ENCODE measurements at places on chromosomes 13 and 19.

- DNase-seq: no peak
These were observed 242.6 kb upstream of the RFC3 start for GRCh38 chr13:33575378-33575777.

DNA sequence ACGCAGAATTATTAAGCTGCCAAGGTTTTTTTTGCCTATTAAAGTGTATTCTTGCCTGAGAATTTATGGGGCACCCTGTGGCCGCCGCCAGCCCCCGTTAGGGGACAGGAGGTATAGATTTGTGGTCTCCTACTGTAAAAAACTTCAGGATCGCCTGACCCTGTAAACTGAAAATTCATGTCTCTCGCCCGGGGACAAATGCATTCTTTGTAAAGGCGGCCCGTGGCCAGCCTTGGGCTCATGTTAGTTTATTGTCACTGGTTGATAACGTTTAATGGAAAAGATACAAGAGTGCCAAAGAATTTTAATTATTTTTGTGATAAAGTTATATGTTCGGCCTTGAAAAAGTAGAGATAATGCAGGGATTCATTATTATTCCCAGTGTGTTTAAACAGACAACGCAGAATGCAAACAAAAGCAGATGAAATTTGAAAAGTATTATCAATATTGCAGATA lies 141.7 kb downstream of the URI1 start:
- DNase-seq: no peak

GRCh38 chr19:4814625-4815425 lies 16.7 kb downstream of the TICAM1 start:
- DNase-seq: no peak

DNA sequence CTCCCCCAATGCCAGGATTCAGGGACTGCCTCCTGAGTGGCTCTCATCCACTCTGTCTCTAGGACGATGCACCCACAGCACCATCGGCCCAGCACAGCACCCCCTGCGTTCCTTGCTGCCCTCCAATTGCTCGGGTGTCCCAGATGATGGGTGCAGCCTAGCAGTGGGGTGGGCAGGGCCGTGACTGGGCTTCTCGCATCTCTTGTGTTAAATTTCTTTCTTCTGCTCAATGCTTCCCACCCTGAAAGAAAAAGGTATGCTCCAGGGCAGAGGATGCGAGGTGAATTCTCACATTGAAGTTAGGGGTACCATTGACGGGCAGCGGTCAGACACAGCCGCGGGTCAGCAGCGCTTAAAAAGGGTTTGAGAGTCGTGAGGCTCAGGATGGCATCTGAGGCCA lies 232.4 kb upstream of the SGCG start:
- DNase-seq: no peak

- DNase-seq: no peak
These were observed 543.6 kb upstream of the GPC6 start for GRCh38 chr13:92682832-92683517.

DNA sequence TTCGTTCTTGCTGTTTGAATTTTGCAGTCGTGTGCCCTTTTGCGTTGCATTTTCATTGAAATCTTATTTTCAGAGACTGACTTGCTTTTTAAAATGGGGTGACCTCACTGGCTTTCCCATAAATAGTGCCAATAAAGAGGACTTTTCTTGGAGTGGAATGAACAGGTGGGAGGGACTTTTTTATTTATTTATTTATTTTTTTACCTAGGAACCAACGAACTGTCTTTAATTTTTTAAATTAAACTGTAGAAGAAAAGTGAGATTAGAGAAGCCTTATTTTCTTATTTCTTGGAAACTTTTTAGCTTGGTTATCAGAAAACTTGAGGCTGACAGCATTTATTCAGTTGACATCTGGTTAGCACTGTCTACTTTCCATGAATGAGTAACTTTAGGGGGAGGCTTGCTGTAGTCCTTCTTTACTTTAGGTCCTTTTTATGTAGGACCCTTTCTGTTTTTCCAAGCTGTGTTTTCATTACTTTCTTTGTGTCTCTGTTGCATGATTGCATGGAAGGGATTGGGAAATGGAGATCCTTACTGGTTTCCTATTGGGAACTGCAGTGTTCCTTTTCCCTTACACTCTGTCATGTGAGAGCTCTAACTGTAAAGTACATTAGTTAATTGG lies 1.7 kb downstream of the SLAIN1 start:
- no peak for DNase-seq

DNA sequence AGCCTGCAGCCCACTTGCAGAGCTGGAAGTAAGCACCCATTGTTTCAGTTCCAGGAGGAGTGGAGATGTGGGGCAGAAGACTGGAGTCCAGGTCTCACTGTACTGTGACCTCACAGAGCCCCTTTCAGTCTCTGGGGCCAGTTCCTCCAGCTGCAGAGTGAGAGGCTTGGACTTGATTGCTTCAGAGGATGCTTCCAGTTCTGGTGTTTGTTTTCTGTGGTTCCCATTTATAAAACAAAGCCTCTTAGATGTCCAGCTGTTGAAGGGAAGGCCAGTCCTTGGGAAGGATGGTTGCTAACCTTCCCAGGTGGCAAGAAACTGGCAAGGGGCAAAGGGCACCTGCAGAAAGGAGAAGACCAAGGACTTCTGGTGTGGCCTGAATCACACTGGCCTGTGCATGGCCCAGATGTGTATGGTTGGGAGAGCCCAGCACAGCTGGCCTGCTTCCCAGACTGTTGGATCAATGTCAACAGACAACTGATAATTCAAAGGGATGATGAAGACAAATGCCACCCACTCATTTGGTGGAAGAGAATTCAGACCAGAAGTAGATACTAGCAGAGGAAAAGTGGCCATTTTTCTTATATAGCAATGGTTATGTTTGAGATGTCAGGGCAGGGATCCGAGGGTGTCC lies 218.5 kb downstream of the ZNF536 start:
- no peak for DNase-seq

DNA sequence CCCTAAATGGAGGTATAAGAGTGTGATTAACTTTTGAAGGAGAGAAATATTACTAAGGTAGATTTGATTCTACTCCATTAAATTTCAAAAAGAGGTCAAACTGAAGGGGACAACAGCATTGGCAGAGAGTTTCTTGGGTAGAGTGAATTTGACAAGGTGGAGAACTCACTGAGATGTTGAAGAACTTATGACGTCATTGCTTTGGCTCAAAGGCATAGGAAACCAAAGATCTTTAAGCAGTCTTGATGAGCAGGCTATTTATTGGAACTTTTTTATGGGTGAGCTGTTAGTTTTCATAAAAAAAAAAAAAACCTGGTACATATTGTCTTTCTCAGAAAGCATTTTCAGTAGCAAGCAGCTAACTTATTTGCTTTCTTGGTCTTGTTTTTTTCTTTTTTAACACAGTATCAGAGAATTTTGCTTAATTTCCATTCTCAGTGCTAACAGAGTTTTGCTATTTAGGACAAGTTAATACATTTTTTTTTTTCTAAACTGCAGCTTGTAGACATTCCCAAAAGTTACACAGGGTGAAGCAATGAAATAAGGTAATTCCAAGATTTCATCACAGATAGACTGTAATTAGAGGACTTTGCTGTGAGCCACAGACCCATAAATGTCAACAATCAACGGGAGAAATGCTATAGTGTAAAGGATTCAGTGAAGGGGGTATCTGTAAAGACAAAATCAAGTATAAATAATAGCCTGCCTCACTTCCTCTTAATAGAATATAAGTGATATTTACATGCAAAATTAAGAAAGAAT lies 412.2 kb upstream of the KLHL1 start:
- no peak for DNase-seq

DNA sequence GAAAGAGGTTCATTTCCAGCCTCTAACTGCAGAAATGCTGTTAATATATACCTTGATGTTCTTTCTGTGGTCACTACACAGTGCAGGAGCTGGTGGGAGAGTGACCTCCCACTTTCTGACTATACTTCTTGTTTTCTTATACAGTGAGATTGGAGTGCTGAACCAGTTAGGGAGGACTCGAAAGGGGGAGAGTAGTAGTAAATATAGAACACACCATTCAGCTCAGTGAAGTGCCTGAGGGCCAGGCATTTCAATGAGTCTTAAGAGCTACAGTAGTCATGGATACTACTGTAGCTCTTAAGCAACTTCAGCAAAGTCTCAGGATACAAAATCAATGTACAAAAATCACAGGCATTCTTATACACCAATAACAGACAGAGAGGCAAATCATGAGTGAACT lies 372.9 kb downstream of the MTUS2 start:
- no peak for DNase-seq

- DNase-seq: no peak
These were observed 131.2 kb upstream of the DACH1 start for GRCh38 chr13:71998223-71998622.

- DNase-seq: no peak
These were observed 2506.4 kb downstream of the PCDH9 start for GRCh38 chr13:64723724-64724123.

GRCh38 chr13:24269821-24270220 lies 39.6 kb upstream of the C1QTNF9 start:
- DNase-seq: no peak

GRCh38 chr19:41566001-41566400 lies 10.0 kb upstream of the CEACAM21 start:
- no peak for DNase-seq

- DNase-seq: no peak
These were observed at the start of gene SRRM5 for GRCh38 chr19:43611788-43612187. Gene SRRM5 (plus strand): TSS chr19:43612088. CDS start chr19:43612122, 34 bp downstream.

- DNase-seq: no peak
These were observed 7.0 kb upstream of the MYDGF start for GRCh38 chr19:4676955-4677731.

DNA sequence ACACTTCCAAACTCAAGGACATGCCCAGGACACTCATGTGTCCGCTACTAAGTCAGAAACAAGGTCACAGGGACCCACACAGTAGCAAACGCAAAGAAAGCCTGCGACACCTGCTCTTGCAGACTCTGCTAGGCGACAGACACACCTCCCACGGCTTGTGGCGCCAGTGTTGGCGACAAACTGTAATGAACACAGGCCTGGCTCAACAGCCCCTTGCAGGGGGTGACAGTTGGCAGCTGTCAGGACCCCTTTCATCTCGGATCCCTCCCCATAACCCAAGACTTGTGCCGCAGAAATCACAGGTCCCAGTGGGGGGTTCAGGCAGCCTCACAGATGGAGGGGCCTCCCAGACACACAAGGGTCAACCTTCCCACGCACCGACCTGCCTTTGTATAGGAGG lies 364 bp downstream of the CKM start:
- no peak for DNase-seq

GRCh38 chr19:44820648-44821609 lies 12.0 kb downstream of the BCAM start:
- no peak for DNase-seq

DNA sequence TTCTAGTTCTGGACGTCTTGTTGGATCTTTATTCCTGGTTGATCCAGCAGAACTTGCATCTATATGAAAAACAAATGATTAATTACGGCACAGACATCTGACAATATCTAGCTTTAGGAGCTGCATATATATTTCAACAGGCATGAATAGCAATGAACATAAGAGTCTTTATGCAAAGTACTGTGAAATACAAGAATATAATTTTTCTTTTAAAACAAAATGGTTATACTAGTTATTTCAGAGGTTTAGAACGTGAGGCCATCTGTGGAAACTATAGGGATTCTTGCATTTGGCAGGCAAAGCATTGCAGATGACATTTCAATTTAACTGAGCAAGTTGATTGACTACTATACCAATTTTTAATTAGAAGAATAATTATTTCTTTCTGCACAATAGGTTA lies 40.5 kb downstream of the EFNB2 start:
- no peak for DNase-seq

DNA sequence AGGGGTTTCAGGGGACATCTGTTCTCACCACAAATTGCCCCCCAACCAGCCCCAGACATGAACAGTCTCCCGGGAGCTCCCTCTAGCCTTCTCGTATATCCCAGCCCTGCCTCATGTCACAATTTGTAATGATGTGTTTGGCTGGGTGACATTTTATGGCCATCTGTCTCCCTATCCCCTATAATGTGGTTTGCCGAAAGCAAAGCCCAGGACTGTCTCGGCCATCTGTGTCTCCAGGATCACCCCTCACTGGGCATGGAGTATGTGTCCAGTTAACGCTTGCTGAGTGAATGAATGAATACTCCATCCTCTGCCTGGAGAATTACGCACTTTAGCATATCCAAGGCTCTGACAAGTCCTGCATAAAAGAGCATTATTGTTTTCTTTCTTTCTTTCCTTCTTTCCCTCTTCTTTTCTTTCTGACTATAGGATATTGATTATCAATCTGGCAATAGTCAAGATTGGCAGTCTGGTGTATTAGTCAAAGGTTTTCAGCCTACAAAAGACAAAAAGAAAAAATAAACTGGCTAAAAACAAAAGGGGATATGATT lies 15.1 kb downstream of the HPN start:
- no peak for DNase-seq

- DNase-seq: no peak
These were observed 3.9 kb downstream of the SBNO2 start for GRCh38 chr19:1169921-1170885.

- DNase-seq: no peak
These were observed at the start of gene ZSCAN1 for GRCh38 chr19:58033741-58034476. Gene ZSCAN1 (plus strand): TSS chr19:58034025. CDS start chr19:58037837, 3,812 bp downstream.
